ENCODE measurements at places on chromosomes 3 and 15.

DNA sequence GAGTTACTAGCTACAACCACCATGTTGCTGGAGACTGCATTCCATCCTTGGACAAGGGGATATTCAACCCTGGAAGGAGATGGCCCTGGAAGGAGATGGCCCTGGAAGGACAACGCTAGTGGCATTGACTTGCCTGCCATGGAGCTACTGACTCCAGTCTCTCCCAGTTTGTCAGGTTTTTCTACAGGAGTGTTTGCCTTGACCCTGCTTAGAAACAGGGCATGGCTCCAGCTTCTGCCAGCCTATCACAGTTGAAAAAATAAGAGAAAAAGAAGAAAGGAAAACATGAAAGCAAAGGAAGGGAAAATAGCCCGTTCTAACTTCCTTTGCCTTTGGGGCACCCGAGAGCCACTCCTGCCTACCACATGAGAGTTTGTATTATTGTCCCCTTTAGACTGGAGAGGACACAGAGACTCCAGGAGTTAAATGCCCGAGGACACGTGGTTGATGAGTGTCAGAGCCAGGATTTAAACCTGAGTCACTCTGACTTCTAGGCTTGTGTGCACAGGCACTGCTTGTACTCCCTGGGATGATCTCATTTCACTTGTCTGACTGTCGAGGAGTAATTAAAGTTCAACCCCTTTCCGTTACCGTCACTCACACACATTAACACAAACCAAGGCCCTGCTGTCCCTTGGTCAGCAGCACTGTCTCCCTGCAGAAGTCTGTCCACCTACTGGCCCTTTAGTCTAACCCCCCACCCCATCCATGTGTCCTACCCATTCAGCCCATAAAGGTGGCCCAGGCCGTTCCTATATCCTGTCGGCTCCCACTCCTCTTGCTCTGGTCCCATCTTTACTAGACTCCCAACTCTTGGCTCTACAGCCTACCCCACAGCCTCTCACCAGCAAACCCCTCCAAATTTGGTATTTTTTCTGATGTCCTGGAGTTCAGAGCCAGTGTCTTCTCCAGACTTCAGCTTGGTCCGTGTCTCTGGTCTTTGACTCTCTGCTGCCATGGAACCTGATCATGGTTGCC lies 46.1 kb downstream of the C2CD4A start:
- H3K4me1 ChIP-seq: peaks cover 12% of the 10 kb centered on the region
- no peaks in the 10 kb centered on the region for H3K27me3 ChIP-seq
- H3K36me3 ChIP-seq: no peaks in the 10 kb centered on the region
- H3K27ac ChIP-seq: no peak overlapping the region
- DNase-seq: no peak

DNA sequence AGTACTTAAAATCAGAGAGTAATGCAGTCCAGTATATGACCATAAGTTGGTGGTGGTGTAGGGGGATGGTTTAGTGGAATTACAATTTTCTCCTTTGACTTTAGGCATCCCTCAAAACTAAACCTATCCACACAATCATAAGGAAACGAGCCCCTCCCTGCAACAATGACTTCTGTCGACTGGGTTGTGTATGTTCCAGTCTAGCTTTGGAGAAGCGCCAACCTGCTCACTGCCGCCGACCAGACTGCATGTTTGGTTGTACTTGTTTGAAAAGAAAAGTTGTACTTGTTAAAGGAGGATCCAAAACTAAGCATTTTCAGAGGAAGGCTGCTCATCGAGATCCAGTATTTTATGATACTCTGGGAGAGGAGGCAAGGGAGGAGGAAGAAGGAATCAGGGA lies 52.8 kb downstream of the MGA start:
- H3K27me3 ChIP-seq: no peaks in the 10 kb centered on the region
- peaks cover 40% of the 10 kb centered on the region for H3K36me3 ChIP-seq
- no peak overlapping the region for H3K4me3 ChIP-seq
- no peak overlapping the region for H3K27ac ChIP-seq

DNA sequence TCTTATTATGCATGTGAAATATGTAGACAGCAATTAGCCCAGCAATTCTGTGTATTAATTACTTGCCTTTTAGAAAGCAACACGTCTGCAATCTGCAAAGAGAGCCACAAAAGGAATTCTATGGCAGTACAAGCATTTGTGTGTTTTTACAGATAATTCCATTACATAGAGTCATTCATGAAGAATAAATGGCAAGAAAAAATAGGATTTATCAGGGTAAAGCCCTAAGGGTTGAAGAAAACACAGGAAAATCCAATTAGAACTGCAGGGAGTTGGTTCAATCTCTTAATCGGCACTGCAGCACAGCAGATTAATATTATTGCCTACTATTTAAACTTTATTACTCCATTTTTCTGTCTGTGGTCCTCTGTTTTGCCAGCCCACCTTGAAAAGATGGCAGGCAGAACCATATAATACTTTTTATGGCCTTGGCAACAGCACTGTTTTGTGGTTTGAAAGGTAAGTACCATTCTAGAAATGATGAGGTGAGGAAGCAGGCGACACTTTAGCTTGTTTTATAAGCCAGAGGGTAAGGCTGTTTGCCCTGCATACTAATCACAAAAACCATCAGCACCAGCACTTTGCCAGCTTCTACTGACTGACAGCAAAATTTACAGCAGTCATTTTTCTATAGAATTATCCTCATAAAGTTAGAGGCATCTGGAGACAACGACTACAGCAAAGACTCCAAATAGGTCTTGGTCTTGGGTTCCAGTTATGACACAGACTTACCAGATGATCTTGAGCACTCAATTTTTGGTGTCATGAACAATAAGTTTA lies 638.2 kb upstream of the NAALADL2 start:
- no peak for DNase-seq
- H3K27ac ChIP-seq: no peak overlapping the region
- no peaks in the 10 kb centered on the region for H3K27me3 ChIP-seq
- H3K4me3 ChIP-seq: no peak overlapping the region
- H3K36me3 ChIP-seq: no peaks in the 10 kb centered on the region

DNA sequence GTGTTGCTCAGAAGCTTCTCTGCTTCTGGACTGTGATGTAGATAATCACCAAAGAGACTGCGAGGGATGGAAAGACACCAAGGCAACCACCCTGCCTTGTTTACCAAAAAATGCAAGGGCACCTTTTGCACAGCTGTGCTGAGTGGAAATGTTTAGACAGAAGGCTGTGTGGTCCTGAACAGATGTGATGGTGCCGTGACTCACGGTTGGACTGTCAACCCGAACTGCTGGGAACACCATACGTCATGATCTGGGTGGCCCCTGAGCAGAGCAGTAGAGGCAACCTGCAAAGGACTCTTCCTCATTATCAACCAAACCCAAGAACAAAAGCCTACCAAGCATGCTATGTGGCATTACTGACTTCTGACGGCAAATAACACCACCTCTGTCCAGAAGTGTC lies 61.3 kb upstream of the LPP start:
- no peak for DNase-seq
- H3K36me3 ChIP-seq: no peaks in the 10 kb centered on the region
- peak overlapping the region; percentile 29 for H3K27ac ChIP-seq
- no peak overlapping the region for H3K4me3 ChIP-seq
- peaks cover 8% of the 10 kb centered on the region for H3K4me1 ChIP-seq

- H3K27me3 ChIP-seq: peaks cover 13% of the 10 kb centered on the region
- no peak overlapping the region for H3K4me3 ChIP-seq
- H3K4me1 ChIP-seq: peaks cover 8% of the 10 kb centered on the region
- H3K36me3 ChIP-seq: no peaks in the 10 kb centered on the region
- H3K27ac ChIP-seq: no peak overlapping the region
Measured at GRCh38 chr15:75008629-75009326, 13.4 kb downstream of the SCAMP5 start.

All from activated T-helper 2 cell treated with anti-CD3 and anti-CD28 coated beads, Interferon-gamma antibody, Interleukin-2, Interleukin-4, amounts not matched to agents 10 μg/mL and 5 μg/mL and 100 μg/mL, durations not matched to agents 14 hours and 24 hours and 36 hours (primary cell).